ENCODE measurements at places on chromosomes 5 and 9.

GRCh38 chr9:37007295-37007694 lies 26.8 kb downstream of the PAX5 start:
- peak; percentile 23 for DNase-seq

- peak; percentile 26 for DNase-seq
Observed at GRCh38 chr5:81525690-81526089, 131.8 kb upstream of the ACOT12 start.

DNA sequence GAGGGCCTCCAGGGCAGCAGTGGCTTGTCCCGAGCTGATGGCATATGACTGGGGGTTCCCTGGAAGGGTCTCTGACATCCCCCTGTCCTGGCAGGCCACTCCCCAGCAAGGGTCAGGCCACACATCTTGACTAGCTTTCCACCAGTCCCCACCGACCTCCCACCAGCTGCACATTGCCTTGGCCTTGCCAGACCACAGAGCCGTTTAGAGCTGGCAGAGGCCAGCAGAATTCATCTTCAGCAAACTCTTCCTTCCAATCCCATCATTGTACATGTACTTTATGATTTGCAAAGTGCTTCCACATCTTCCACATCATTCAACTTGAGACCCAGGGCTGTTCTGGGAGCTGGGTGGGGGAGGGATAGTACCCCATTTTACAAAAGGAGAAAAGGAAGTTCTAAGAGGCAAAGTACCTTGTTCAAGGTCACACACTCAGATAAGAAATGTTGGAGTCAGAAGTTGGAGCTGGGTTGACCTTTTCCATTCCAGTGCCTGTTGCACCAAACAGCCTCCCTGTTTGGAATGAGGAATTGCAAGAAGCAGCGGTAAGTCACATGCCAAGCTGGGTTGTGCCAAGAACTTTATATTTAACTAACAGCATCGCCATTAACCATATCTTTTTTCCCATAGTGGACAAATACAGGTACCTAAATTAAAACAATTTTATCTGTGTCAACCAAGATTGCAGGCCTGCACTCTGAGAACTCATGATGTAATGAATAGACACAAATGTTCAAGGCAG lies 25.8 kb upstream of the COL15A1 start:
- no peak for DNase-seq

DNA sequence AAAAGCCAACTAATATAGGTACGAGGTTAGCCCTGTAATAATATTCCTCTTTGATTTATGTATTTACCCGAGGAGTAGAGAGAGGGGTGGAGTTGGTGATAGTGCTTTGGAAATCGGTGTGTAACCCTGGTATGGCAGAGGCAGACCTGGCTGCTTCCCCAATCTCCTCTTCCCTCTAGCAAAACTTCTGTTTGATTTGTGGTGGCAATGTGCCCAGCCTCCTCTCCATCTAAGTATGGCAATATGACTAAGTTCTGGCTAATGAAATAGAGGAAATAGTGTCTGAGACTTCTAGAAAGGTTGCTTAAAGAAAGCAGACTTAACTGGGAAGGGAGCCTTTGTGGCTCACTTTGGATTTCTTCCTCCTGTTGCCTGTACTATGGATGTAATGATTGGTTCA lies 491.1 kb downstream of the ENC1 start:
- DNase-seq, result no peak

- no peak for DNase-seq
Observed at GRCh38 chr9:134992755-134993124, 75.0 kb upstream of the FCN1 start.

DNA sequence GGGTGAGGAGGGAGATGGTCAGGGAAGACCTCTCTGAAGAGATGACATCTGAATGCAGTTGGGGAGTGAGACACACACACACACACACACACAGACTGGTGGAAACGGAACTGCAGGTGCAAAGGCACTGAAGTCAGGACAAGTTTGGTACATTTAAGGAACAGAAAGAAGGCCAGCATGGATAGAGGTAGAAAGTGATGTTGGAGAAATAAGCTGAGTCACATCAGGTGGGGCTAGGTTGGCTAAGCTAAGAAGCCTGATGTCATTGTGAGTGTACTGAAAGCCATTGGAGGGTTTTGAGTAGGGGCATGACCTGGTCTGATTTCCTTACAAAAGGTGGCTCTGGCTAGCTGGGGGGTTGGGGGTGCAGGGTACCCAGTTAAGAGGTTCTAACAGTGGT lies 3.1 kb downstream of the BSPRY start:
- no peak for DNase-seq

Measured in trophoblast cell (in vitro differentiated cells and primary cell).